ENCODE measurements at places on chromosomes 13 and 19. TPM values are rescaled to one million over a fixed set of nuclear protein-coding genes. Genes with fewer than 3 reads are reported as not detected.

- H3K4me1 ChIP-seq = peaks cover 16% of the 10 kb centered on the region
- no peak overlapping the region for H3K4me3 ChIP-seq
- H3K27ac ChIP-seq = no peak overlapping the region
- H3K27me3 ChIP-seq = no peaks in the 10 kb centered on the region
Measured at GRCh38 chr19:7529610-7530490, 5.7 kb upstream of the PNPLA6 start.

DNA sequence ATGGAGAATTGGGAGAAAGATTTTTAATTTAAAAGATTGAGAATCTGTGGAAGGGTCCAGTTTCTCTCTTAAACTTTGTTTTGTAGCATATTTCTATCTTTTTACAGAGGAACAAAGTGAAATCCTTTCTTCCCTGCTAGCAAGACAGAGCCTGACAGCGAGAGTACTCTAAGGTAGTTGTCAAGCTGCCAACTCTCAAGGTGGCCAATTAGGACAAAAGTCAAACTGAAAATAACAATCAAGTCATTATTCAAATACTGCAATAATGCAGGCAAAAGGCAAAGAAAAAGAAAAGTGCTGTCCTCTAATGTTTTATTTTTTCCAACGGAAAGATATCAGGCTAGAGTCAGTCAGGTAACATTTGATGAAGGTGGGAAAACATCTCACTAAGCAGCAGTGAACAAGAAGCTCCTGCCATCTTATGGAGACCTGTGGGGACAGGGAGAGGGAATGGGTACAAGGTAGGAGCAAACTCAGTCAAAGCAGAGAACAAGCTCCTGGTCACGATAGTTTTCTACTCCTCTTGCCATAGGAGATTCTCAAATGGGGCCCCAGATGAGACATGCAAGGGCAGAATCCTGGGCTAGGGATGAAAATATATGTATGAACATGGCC is 801.9 kb upstream of the SLITRK1 start:
- DNase-seq = no peak
- H3K36me3 ChIP-seq = no peaks in the 10 kb centered on the region
- no peak overlapping the region for H3K27ac ChIP-seq
- H3K27me3 ChIP-seq = no peaks in the 10 kb centered on the region
- no peaks in the 10 kb centered on the region for H3K4me1 ChIP-seq

- H3K36me3 ChIP-seq = no peaks in the 10 kb centered on the region
- no peaks in the 10 kb centered on the region for H3K27me3 ChIP-seq
- H3K4me3 ChIP-seq = no peak overlapping the region
- no peak overlapping the region for H3K27ac ChIP-seq
Measured at GRCh38 chr19:48578891-48579290, 26.9 kb downstream of the SULT2B1 start.

The PLK5 gene
- 0.09 TPM for total RNA-seq

The ONECUT3 gene
- under 0.01 TPM for total RNA-seq

The CYP2A13 gene
- not detected for total RNA-seq

The AP2A1 gene
- total RNA-seq = 16.5 TPM

GRCh38 chr19:37936886-37937285 is 29.9 kb downstream of the SIPA1L3 start:
- no peaks in the 10 kb centered on the region for H3K27me3 ChIP-seq
- H3K4me3 ChIP-seq = no peak overlapping the region
- DNase-seq = no peak
- no peak overlapping the region for H3K27ac ChIP-seq

- H3K36me3 ChIP-seq = no peaks in the 10 kb centered on the region
- H3K27ac ChIP-seq = no peak overlapping the region
- no peaks in the 10 kb centered on the region for H3K27me3 ChIP-seq
- no peaks in the 10 kb centered on the region for H3K4me1 ChIP-seq
Measured at GRCh38 chr13:22883262-22883840, 297.4 kb upstream of the SGCG start.

- H3K4me3 ChIP-seq = peak overlapping the region; percentile 47
- peak overlapping the region; percentile 97 for H3K27ac ChIP-seq
- DNase-seq = no peak
- peaks cover 72% of the 10 kb centered on the region for H3K4me1 ChIP-seq
- no peaks in the 10 kb centered on the region for H3K36me3 ChIP-seq
Measured at GRCh38 chr13:44273991-44274770, 99.4 kb upstream of the SERP2 start.

GRCh38 chr13:85528491-85529217 is 270.6 kb downstream of the SLITRK6 start:
- H3K27ac ChIP-seq = no peak overlapping the region
- H3K27me3 ChIP-seq = no peaks in the 10 kb centered on the region
- no peak overlapping the region for H3K4me3 ChIP-seq
- H3K36me3 ChIP-seq = no peaks in the 10 kb centered on the region
- no peaks in the 10 kb centered on the region for H3K4me1 ChIP-seq
- DNase-seq = peak; percentile 10

The MLNR gene
- 0.09 TPM for total RNA-seq

GRCh38 chr19:37983916-37984315 is 76.9 kb downstream of the SIPA1L3 start:
- no peaks in the 10 kb centered on the region for H3K36me3 ChIP-seq
- H3K4me1 ChIP-seq = peaks cover 3% of the 10 kb centered on the region
- no peak overlapping the region for H3K27ac ChIP-seq
- H3K4me3 ChIP-seq = no peak overlapping the region
- no peaks in the 10 kb centered on the region for H3K27me3 ChIP-seq

DNA sequence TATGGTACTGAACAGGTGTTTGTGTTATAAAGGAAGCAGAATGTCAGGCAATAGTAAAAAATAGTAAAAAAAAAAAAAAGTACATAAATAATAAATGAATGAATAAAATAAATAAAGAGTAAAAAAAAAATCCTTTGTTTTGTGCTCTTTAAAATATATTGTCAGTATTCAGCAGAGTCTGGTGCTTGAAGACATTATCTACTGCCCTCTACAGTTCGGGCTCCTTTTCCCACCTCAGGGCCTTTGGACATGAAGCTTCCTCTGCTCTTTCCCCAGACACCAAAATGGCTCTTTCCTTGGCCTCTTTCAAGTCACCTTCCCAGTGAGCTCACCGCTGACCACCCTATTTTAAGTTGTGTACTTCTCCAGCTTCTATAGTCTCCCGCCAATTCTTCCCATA is 137.5 kb downstream of the TNFRSF19 start:
- no peak for DNase-seq
- no peak overlapping the region for H3K27ac ChIP-seq
- H3K36me3 ChIP-seq = no peaks in the 10 kb centered on the region
- H3K4me3 ChIP-seq = no peak overlapping the region
- no peaks in the 10 kb centered on the region for H3K4me1 ChIP-seq
- no peaks in the 10 kb centered on the region for H3K27me3 ChIP-seq

- no peak overlapping the region for H3K27ac ChIP-seq
- no peak for DNase-seq
Measured at GRCh38 chr19:56718231-56718630, 46.7 kb upstream of the ZNF835 start.

DNA sequence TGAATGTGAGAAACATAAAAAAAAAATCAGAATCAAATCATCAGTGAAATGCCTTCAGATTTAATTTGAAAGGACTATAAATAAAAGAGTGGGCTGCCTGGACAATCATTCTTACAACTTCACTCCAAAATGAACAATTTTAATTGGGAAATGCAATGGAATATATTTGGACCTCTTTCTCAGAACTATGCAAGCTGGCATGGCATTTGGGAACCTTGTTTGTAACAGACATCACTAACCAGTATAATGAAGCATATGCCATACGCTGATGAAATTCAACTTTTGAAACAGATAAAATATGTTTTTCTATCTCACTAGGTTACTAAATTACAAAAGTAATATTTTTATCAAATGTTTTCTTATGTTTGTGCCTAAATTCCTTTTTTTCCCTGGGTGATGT is 64.2 kb upstream of the FAM216B start:
- no peak overlapping the region for H3K4me3 ChIP-seq
- H3K36me3 ChIP-seq = no peaks in the 10 kb centered on the region
- no peaks in the 10 kb centered on the region for H3K4me1 ChIP-seq
- H3K27me3 ChIP-seq = no peaks in the 10 kb centered on the region

DNA sequence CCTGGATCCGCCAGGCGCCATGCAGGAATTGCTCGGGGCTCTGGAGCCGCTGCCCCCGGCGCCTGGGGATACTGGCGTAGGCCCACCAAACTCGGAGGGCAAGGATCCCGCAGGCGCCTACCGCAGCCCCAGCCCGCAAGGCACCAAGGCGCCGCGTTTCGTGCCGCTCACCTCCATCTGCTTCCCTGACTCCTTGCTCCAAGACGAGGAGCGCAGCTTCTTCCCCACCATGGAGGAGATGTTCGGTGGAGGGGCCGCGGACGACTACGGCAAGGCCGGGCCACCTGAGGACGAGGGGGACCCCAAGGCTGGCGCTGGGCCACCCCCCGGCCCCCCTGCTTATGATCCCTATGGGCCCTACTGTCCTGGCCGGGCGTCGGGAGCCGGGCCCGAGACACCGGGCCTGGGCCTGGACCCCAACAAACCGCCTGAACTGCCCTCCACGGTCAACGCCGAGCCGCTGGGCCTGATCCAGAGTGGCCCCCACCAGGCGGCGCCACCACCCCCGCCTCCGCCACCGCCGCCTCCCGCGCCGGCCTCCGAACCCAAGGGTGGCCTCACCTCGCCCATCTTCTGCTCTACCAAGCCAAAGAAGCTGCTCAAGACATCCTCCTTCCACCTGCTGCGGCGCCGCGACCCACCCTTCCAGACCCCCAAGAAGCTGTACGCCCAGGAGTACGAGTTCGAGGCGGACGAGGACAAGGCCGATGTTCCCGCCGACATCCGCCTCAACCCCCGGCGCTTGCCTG is 6.1 kb downstream of the PRR12 start:
- no peak overlapping the region for H3K4me3 ChIP-seq
- no peak overlapping the region for H3K27ac ChIP-seq
- peaks cover 77% of the 10 kb centered on the region for H3K36me3 ChIP-seq
- no peak for DNase-seq
- no peaks in the 10 kb centered on the region for H3K27me3 ChIP-seq

DNA sequence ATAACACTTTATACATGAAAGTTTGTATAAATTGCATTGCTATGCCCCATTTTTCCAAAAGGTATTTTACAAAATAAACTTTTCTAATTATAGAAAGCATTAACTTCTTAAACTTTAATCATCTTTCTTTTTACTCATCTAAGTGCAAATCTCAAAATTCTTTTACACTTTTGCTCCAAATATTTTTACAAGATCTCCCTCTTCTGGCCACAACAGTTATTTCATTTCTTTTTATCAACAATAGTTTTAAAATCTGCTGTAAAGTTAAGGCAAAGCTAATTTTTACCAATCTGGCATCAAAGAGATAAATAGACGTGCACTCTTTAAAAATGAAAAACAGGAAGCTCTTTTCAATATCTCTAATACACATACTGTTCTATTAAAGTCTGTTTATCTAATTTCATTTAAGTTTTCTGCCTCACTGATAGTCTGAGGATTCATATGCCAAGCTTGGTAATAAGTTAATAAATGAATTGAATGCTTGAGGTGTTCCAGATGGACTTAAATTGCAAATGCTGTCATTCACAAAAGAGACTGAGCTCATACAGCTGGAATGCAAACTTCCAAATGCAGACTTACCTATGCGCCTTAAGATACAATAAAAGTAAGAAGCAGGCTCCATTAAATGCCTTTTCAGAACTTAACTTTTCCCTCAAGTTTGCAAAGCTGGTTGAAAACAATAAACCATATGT is 583.0 kb upstream of the ATXN8OS start:
- no peak overlapping the region for H3K4me3 ChIP-seq
- no peaks in the 10 kb centered on the region for H3K36me3 ChIP-seq
- no peak overlapping the region for H3K27ac ChIP-seq
- no peak for DNase-seq
- no peaks in the 10 kb centered on the region for H3K27me3 ChIP-seq

Measured in thymus (tissue), 14 donors.